ENCODE measurements at places on chromosomes 1 and 21. TPM values are rescaled to one million over a fixed set of nuclear protein-coding genes. Genes with fewer than 3 reads are reported as not detected.
A peak's percentile ranks its signal among the peaks of the same experiment; 100 is the strongest.

DNA sequence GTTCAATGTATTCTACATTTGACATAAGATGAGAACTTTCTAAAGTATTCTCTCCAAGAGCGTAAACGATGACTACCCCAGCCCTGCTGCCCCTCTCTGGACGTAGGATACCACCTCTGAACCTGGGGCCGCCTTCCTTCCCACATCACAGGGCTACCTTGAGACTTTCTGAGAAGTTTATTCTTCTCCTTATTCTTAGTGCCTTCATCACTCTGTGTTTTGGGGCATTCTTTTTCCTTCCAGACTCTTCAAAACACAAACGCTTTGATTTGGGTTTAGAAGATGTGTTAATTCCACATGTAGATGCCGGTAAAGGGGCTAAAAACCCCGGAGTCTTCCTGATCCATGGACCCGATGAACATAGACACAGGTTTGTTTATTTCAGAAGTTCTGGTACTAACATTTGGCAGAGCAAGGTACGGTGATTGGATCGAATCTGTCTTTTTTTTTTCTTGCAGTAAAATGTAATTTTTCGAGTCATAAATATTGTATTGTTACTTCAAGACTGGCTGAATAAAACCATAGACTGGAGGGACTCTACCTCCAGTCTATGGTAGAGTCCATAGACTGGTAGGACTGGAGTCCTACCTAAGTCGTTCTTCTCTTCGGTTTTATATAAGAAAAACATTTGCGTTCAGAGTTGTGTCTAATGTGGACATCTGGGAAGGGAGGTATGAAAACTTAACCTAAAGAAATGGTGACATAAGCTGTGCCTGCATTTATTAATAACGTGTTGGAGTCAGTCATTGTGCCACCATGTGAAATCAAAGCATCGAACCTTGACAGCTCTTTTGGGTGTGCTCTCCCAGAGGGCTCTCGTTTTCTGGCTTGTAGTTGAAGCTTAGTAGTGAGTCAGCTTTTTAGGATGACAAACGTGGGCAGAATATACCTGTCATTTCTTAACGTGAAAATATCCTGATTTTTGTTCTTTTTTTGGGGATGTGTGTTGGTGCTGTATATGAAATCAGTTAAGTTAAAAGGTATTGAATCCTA lies 1.2 kb downstream of the MAN1A2 start:
- H3K4me1 ChIP-seq, result peaks cover 27% of the 10 kb centered on the region
- DNase-seq, result no peak

Gene LDLRAD1
- not detected for total RNA-seq

GRCh38 chr1:29878501-29878900 lies 642.2 kb downstream of the PTPRU start:
- 0 out of 2 replicates have a peak, but pooled peaks cover 3% of the 10 kb centered on the region for H3K4me1 ChIP-seq
- no peak overlapping the region for H3K4me3 ChIP-seq
- no peaks in the 10 kb centered on the region for H3K36me3 ChIP-seq
- DNase-seq, result no peak
- H3K27me3 ChIP-seq, result no peaks in the 10 kb centered on the region

DNA sequence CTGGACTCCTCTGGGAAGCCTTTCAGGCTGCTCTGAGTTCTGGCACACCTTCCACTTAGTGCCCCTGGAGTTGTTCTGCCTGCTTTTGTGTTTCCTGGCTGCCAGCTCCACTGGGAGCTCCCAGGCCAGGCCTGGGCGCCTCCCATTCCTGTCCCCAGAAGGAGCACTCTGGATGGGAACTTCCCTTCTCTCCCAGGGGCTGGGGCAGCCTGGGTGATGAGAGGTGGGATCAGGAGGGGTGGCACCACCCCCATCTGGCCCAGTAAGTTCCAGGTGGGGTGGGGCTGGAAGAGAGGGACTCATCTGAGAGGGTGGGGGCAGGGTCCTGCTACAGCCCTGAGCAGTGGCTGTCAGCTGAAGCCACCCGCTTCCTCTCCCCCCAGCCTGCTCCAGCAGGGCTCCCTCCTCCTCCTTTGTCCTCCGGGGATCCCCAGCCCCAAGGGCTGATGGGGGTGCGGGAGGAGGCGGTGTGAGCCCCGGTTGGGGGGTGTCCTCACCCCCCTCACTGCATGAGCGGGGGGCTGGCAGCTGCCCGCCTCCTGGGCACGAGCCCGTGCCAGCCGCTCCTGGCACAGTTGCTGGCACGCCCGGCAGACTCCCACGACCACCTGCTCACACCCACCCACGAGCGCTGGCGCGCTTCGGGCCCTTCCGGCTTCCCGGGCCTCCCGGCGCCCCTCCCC lies 4.7 kb downstream of the FOXO6 start:
- peak; percentile 57 for DNase-seq
- H3K27ac ChIP-seq, result no peak overlapping the region
- peaks cover 49% of the 10 kb centered on the region for H3K4me1 ChIP-seq
- peak overlapping the region; percentile 80 for H3K4me3 ChIP-seq
- peaks cover 70% of the 10 kb centered on the region for H3K27me3 ChIP-seq
- no peaks in the 10 kb centered on the region for H3K36me3 ChIP-seq

GRCh38 chr1:31772669-31773248 lies 8.6 kb upstream of the ADGRB2 start:
- no peak for DNase-seq
- H3K27ac ChIP-seq, result no peak overlapping the region
- H3K4me1 ChIP-seq, result peaks cover 11% of the 10 kb centered on the region
- peak overlapping the region; percentile 71 for H3K4me3 ChIP-seq

GRCh38 chr1:247966532-247967204 lies 1.6 kb downstream of the OR2AK2 start:
- no peak overlapping the region for H3K4me3 ChIP-seq
- H3K27me3 ChIP-seq, result no peaks in the 10 kb centered on the region
- no peak overlapping the region for H3K27ac ChIP-seq
- no peaks in the 10 kb centered on the region for H3K36me3 ChIP-seq
- no peak for DNase-seq
- no peaks in the 10 kb centered on the region for H3K4me1 ChIP-seq

Gene CACHD1
- total RNA-seq, result 40.7 TPM
